ENCODE measurements at places on chromosomes 5 and 9.

- no peak for DNase-seq
Observed at GRCh38 chr5:107948377-107948776, 277.6 kb upstream of the EFNA5 start.

DNA sequence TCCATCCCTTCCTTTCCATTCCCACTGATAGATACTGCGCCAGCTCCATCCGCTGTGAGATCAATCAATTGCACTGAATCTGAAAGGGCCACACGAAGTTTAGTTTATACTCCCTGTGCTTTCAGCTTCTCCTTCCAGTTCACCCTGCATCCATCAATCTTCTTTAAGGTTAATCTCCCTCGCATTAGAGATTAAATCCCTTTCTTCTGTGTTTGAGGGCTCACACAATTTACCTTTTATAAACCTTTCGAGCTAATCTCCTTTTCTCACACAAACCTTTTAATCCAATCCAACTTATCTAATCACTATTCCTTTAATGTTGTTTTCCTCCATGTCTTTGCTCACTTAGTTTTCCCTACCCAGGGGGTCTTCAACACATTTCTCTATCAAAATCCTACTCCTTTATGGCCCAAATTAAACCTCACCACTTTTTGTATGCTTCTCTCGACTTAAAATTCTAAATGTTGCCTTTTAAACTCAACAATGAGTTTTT is 64.6 kb upstream of the HAPLN1 start:
- DNase-seq: no peak

DNA sequence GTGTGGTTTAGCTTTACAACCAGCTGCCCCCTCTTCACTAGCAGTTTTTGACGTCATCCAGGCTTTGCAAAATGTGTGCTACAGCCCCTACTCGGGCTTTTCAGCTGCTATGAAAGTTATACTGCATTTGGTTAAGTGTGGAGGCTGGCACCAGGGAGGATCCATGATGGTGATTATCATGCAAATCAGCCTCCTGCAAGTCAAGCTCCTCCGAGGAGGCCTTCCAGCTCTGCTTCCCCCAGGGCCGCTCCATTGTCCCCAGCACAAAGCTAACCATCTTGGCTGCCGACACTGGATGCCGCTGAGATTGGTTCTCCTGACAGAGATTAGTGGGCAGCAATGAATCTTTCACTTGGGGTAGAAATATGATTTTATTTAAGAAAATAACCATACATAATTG is 159.6 kb downstream of the NR2F1-AS1 start:
- DNase-seq: peak; percentile 63

GRCh38 chr5:72637058-72637457 is 129.8 kb upstream of the ZNF366 start:
- DNase-seq: no peak

DNA sequence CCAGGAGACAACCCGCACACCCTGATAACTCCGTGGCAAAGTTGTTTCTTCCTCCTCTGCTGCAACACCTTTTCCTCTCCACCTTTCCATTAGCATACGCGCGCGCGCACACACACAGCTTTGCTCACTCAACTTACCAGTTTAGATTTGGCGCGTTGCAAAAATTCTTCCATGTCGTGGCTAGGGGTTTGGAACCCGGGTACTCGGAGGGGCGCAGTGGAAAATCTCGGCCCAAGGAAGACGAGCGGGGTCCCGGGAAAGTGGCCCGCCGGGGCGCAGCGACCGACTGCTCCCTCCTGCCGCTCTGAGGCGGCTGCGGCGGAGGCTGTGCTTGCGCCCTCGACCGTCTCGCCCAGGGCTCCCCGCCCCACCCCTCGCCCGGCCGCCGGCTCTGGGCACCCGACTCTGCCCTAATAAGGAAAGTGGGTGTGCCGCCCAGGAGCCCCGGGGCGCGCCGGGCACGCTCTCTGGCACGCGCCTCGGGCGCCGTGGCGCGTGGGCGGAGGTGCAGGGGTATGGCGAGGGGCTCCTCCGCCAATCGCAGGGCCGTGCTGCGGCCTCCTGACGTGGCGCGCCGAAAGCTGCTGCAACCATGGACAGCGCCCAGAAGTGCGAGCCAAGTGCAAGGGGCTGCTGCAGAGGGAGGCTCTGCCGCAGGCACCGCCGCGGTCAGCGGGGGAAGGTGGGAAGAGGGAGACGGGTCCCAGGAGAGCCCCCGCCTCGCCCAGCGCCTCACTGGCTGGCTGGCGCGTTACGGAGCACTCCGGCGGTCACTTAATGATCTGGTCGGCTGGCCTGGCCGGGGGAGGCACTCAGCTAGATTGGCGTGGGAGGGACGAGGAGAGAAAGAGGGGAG is at the start of gene PRUNE2:
TSS of gene PRUNE2 (minus strand) at position 324 of the 856 bp plus-strand sequence. CDS start at position 173, 151 bp downstream.
- peak; percentile 91 for DNase-seq

- DNase-seq: no peak
Observed at GRCh38 chr5:114898602-114899001, 271.1 kb downstream of the TRIM36 start.

DNA sequence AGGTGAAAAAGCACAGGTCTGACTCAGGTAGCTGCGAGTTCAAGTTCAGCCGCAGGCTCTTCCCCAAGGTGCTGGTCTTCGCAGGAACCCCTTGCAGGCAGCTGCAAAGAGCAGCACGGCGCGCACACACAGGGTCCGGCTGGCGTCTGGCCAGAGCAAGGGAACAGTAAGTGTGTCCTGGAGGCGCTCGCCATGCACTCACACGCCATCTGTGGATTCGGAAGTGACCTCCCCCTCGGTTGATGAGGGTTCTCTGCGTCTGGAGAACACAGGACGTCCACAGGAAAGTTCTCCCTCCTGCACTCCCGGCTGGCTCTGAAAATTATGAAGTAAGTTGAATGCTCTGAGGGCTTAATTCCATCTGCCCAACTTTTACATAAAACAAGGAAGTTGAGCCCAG is 14.0 kb upstream of the EGFL7 start:
- no peak for DNase-seq

DNA sequence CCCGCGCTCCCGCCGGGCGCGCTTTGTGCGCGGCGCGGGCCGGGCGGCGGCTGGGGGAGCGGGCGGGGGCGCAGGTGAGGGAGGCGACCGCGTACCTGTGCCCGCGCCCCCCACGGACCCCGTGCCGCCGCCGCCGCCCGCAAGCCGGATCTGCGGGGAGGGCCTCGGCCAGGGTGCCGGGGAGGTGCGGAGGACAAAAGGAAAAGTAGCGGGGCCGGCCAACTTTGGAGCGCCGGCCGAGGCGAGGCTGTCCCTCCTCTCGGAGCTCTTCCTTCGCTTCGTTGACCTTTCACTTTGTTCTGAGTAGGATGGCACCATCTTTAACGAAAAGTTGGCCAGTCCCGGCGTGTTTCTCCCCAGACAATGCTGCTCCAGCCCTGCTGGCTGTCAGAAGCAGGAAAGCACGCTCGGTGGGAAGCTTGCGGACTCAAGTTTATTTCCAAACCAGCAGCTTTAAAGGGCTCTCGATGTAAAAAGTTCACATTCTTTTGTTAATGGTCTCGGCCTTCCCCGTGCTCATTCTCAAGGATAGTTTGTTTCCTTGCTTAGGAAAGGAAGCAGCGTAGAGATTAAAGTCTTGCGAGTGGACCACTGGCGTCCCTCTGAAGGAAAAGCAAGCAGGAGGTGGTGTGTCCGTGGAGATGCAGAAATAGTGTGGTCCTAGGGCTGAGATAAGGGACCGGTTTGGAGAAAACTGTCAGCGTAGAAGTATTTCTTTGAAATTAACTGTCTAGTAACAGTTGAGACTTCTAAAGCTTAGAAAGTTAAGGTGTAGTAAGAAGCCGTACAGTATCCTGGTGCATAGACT is 639 bp downstream of the EHMT1 start:
- peak; percentile 81 for DNase-seq

DNA sequence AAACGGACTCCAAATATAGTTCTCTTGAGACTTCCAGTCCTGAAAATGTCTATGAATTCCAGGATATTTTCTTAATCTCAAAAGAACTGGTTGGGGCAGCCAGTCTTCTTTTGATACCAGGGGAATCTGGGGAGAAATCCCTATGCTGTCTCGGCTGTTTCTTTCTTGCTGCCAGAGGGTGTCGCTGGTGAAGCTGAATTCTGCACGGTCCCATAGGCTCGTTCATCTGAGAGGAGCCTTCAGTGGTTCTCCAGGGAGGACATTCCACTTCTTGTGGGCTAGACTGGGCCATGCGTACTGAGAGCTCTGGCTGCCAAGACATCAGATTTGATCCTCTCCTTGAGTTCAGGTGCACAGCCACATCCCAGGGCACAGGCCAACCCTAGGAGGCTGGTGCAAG is 155.0 kb upstream of the CLINT1 start:
- DNase-seq: no peak

DNA sequence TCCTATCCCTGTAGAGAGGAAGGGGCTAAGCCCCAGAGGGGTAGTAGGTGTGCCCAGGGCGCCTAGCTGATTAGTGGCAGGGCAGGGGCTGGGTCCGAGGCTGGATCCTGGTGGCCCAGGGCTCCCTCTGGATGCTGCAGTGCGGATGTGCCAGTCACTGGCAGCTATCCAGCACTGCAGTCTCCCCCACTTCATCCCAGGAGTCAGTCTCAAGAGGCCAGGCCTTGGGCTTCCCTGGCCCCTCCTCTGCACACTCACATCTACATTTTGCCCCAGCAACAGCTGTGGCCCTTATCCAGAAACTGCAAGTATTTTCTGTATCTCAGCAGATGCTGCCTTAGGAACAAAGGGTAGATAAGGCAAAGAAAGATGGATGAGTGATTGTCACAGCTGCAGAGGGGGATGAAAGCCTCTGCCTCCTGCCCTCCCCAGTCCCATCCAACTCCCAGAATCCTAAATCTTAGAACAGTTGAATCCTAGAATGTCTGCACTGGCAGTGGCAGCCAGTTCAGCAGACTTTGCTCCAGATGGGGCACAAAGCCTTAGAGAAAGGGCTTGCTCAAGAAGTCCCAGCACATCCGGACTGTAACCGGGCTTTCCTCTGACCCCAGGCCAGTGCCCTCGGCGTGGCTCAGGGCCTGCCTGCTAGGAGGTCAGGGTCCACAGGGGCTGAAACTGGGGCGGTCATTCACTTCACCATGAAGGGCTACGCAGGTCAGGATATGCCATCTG is 1.6 kb downstream of the ANXA6 start:
- DNase-seq: no peak

DNA sequence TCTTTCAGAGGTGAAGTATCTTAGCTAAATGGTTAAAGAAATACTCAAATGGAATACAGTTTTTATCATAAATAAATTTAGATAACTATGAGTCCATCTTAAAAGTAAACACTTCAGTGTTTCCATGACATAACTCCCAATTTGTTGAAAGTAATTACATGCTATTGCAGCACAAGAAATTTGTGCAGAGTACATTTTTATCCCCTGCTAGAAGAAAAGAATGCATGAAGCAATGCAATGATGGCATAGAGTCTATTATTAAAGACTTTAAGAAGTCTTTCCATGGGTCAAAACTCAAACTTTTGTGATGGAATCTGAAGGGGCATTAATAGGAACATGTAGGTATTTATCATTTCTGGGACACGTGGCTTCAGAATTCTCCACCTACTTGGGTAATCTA is 106.6 kb upstream of the DPYSL3 start:
- DNase-seq: no peak

GRCh38 chr5:23483090-23483489 is 24.3 kb upstream of the PRDM9 start:
- DNase-seq: no peak

- DNase-seq: no peak
Observed at GRCh38 chr5:135868681-135869080, 27.0 kb downstream of the IL9 start.

GRCh38 chr5:132495667-132496190 is 5.2 kb upstream of the IRF1 start:
- DNase-seq: peak; percentile 95

DNA sequence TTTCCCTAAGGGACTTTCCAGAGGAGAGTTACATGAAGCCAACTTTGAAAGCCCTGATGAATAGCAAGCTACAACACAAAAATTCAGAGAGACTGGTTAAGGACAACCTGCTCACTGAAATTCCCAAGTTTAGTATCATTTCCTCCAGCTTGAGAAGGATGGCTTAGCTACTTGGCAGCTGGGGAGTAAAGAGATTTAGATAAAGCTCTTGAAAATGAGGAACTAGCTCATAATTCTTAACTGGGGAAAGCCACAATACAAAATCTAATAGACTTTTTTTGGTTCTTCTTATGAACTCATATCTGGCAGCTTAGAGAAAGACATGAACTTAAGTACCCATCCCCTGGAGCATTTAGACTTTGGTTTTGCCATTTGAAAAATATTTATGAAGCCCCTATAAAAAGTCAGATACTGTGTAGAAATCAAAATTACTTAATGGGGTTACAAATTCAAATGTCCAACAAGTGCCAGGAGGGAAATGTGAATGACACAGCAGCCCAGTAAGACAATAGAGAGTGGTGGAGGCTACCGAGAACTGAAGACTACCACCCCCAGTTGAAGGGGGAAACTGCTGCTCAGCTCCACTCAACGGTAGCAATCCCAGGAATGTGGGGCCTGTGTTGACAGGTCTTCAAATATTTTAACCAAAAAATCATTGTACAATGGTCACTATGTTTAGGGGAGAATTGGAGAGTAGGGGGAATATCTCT is 79.4 kb upstream of the ADRB2 start:
- DNase-seq: no peak

GRCh38 chr9:14021871-14022525 is 291.9 kb downstream of the NFIB start:
- no peak for DNase-seq

- no peak for DNase-seq
Observed at GRCh38 chr9:35553670-35554543, 51.2 kb upstream of the TESK1 start.

GRCh38 chr5:82363524-82363923 is 85.4 kb upstream of the RPS23 start:
- DNase-seq: no peak

- DNase-seq: no peak
Observed at GRCh38 chr9:20722221-20722620, 38.2 kb downstream of the FOCAD start.

GRCh38 chr9:12965303-12965702 is 190.5 kb downstream of the LURAP1L start:
- DNase-seq: no peak

DNA sequence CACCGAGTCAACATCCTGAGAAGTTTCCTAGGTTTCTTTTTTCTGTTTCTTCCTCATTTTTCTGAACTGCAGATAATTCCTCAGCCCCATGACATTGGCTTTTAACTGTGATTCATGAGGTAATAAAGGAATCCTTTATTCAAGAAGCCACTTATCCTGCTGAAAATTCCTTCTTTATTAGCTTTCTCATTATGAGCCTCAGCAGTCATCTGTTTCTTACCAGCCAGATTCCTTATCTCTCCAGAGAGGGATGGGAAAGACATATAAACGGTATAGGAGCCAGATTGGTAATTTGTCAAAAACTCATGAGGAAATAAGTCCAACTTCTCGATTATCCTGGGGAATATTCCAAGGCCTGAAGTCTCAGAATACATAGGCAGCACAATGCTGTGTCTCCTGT is 465.4 kb downstream of the ICE1 start:
- DNase-seq: no peak

GRCh38 chr5:109688630-109688969 is 1.1 kb upstream of the MAN2A1 start:
- DNase-seq: no peak

- DNase-seq: no peak
Observed at GRCh38 chr9:129513282-129513681, 107.6 kb downstream of the C9orf50 start.

- no peak for DNase-seq
Observed at GRCh38 chr9:97938081-97938644, at the start of gene HEMGN. TSS of gene HEMGN (minus strand) at chr9:97938172. CDS start at chr9:97938136, 36 bp downstream.

GRCh38 chr5:147658293-147658932 is 124.1 kb downstream of the JAKMIP2 start:
- peak; percentile 64 for DNase-seq
